Stimulated activated CD4-positive, alpha-beta T cell treated with anti-CD3 and anti-CD28 coated beads, TNF-alpha, amount 100 ng/mL, for 48 hours (primary cell): ENCODE measurements at places on chromosomes 11 and 22.

- DNase-seq: no peak
Measured at GRCh38 chr11:29159552-29160465, 857.0 kb downstream of the KCNA4 start.

GRCh38 chr22:50731811-50732624 lies 6.0 kb upstream of the ACR start:
- DNase-seq: peak; percentile 27

DNA sequence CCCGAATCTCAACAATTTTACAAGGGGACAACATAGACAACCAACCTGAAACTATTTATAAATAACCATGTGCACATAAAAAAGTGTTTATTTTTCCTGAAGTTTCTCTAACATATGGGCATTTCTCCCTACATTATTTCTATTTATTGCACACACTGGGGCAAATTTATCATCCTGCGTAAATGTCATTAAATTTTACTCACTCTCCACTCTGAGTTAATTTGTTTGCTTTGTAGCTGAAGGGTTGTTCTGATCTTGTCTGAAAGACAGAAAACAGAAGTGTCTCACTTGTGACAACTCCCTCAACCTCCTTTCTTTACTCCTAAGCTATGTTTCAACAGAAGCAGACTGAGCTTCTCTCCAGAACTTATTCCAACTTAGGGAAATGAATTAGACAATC lies 194.2 kb downstream of the HIPK3 start:
- DNase-seq: no peak

GRCh38 chr11:131463649-131464425 lies 93.4 kb downstream of the NTM start:
- no peak for DNase-seq

- DNase-seq: no peak
Measured at GRCh38 chr11:57485217-57485990, 25.1 kb downstream of the RTN4RL2 start.

GRCh38 chr11:67538823-67539505 lies 15.7 kb upstream of the CABP2 start:
- DNase-seq: no peak

GRCh38 chr22:39731881-39732555 lies 161.5 kb downstream of the CACNA1I start:
- no peak for DNase-seq

- DNase-seq: no peak
Measured at GRCh38 chr22:48282804-48283203, 1520.4 kb downstream of the TBC1D22A start.

DNA sequence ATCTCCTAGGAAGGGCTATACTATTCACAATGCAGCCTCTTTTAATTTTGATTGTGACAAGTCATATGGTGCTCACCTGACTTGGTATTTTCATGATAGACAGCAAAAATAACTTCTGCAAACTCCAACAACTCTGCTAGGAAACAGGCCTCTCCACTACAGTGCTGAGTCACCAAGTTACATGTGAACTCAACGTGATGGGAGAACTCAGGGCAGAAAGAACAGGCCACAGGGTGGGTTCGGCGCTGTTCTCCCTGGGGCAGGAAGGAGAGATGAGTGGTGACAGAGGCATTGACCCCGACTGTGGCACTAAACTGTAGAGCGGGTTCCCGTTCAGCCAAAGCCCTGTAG lies 76.6 kb upstream of the UCP3 start:
- DNase-seq: no peak

- DNase-seq: no peak
Measured at GRCh38 chr11:70420008-70420464, 21.7 kb downstream of the CTTN start.

GRCh38 chr11:114614127-114614720 lies 18.6 kb upstream of the NXPE4 start:
- DNase-seq: no peak

GRCh38 chr22:19916941-19917340 lies 24.6 kb upstream of the COMT start:
- no peak for DNase-seq

DNA sequence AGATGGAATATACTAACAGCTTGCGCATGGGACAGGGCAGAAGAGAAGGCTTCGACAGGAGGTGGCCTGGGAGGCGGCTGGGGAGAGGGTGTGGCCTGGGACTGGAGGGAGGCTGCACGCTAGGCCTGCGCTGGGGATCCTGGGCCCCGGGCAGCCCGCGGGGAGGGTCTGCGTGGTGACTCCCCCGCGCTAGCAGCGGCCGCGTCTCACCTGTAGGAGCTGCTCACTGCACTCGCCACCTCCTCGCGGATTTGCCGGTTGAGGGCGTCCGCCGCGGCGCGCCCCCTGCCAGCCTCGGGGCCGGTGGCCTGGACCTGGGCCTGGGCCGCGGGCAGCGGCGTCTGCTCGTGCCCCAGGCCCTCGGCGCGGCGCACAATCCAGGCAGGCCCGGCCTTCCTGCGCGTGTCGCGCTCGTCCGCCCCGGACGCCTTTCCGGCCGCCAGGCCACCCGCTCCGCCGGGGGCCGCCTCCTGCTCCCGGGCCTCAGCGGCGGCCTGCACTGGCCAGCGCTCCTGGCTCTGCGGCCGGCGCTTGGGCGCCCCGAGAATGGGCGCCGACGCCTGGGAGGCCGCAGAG lies 1.5 kb downstream of the MAP6 start:
- DNase-seq: no peak

DNA sequence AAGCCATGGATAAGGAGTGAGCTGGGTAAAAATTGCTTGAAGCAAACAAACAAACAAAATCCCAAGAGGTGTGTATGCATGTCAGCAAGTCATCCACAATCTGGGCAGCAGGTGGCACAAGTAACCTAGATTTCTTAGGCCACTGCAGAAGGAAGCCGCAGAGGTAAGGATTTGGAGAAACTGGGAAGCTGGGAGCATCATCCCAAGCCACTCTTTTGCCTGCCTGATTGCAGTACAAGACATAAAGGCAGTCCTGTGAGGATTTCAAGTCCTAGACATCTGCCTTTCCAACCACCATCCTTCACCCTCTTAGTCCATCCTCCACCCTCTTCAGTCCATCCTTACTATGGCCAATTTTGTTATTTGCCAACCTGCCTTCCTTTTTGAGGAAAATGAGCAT lies 67.2 kb upstream of the BMAL1 start:
- no peak for DNase-seq

DNA sequence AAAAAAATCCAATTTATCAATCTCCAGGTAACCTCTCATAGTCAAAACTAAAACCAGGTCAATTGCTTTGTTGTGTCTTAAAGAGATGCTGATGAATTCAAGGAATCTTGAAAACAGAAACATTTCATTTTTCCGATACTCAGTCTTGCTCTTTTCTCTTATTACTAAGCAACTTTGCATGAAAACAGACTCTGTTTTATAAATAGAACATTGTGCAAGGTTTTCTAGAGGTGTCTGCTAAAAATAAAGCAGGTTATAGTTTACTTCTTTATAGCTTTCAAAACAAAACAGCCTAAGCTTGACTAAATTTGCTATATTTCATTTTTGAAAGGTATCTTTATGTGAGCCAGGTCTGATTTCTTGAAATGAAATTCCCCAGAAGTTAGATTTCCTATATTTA lies 109.3 kb downstream of the ARL14EP start:
- DNase-seq: no peak

DNA sequence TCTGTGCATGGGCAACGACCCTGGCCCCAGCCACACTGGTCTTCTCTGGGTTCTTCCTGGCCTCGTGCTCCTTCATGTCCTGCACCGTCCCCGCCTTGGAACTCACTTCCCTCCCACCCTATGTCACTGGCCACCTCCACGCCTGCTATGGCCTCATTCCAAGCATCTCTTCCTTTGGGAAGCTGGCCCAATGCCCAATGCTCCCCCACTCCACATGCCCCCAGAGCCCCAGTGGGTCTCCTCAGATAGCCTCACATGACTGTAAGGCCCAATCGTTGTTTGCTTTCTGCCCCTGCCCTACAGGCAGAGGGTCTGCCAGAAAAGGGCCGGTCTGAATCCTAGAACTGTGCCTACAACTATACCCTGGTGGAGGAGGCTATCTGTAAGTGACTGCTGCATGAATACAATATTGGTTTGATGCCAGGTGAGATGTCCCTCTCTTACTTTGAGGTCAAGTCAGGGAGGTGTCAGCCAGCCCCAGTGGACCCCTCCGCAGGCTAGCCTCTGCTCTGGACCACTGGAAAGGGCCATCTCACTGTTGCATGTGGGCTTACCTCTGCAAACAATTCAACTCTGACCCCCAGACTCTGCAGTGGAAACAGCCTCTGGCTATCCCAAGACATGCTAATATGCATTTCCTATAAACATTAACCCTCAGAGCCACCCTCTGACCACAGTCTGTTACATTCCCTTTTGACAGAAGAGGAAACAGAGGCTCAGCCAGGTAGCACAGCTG lies 2.1 kb upstream of the GNAZ start:
- DNase-seq: no peak
